AG10803 (cell line): ENCODE measurements at places on chromosomes 6 and 20.

- DNase-seq: no peak
These were observed 203.3 kb upstream of the PLCB4 start for GRCh38 chr20:8865636-8866035.

GRCh38 chr6:42259286-42259685 lies 41.6 kb upstream of the MRPS10 start:
- DNase-seq: no peak

DNA sequence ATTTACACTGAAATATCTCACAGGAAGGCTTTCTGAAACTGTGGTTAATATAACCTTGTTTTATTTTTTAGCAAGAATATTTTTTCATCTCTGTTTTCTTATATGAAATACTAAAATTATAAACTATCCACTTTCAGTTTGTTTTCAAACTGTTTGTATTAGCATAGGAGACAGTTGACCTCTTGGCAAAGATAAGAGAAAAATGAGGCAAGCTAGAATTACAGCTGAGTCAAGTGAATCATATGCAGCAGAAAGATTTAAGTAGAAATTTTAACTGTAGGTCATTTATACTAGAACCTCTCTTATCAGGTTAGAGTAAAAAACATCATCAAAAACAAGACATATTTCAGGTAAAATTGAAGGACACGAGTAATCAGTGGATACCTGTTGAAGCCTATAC lies 792.6 kb downstream of the PHF3 start:
- DNase-seq: no peak

- no peak for DNase-seq
These were observed 21.7 kb downstream of the CST7 start for GRCh38 chr20:24970754-24971153.

DNA sequence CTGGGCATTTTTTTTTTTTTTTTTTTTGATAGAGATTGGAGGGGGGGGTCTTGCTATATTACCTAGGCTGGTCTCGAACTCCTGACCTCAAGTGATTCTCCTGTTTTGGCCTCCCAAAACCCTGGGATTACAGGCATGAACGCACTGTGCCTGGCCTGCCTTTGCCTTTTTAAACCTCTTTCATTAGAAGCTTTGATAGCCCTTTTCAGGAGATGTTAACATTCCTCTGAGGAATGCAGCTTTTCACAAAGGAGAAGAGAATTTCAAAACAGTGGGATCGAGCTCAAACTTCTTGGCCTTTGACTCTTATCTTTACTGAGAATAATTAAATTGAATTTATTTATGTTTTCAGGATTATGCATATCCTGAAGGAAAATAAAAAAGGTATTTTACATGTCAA lies 31.3 kb downstream of the SLC26A8 start:
- no peak for DNase-seq

GRCh38 chr20:38855356-38855755 lies 49.9 kb downstream of the PPP1R16B start:
- DNase-seq: peak; percentile 75

GRCh38 chr20:56758706-56759105 lies 129.6 kb downstream of the TFAP2C start:
- DNase-seq: no peak

DNA sequence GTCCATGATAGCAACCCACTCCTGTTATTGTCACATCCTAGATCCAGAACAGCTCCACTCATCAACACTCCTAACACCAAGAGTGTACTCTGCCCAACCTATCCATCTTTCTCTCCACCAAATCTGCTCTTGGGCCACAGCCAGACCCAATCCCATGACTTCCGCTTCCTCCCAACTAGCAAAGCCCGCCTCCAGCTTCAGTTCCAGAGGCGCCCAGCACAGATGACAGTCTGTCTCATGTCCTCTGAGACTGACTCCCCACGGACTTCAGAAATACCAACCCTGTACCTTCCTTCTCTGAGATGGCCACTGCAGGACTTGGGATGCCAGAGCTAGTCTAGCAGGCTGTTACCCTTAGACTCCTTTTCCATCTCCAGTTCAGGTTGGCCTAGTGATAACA lies 48.6 kb downstream of the DTNBP1 start:
- no peak for DNase-seq

GRCh38 chr6:56357616-56358373 lies 110.4 kb upstream of the COL21A1 start:
- DNase-seq: peak; percentile 74

DNA sequence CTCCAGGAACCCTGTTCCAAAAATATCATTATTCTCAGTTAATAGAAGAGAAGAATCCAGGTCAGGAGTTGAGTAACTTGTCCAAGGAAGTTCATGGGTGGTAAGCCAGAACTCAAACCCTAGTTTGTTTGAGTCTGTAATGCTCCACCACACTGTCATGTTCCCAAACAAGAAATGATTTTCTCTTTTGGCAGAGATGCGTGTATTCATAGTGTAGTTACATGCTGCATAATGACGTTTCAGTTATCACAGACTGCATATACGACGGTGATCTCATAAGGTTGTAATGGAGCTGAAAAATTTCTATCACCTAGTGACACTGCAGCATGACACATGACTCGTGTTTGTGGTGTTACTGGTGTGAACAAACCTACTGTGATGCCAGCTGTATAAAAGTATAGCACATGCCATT lies 102.6 kb downstream of the TULP4 start:
- DNase-seq: peak; percentile 42

- no peak for DNase-seq
These were observed 211.3 kb downstream of the ARID1B start for GRCh38 chr6:156988276-156989158.

GRCh38 chr6:119985952-119986736 lies 636.6 kb upstream of the MAN1A1 start:
- no peak for DNase-seq

GRCh38 chr6:161216616-161217205 lies 57.1 kb downstream of the AGPAT4 start:
- no peak for DNase-seq

DNA sequence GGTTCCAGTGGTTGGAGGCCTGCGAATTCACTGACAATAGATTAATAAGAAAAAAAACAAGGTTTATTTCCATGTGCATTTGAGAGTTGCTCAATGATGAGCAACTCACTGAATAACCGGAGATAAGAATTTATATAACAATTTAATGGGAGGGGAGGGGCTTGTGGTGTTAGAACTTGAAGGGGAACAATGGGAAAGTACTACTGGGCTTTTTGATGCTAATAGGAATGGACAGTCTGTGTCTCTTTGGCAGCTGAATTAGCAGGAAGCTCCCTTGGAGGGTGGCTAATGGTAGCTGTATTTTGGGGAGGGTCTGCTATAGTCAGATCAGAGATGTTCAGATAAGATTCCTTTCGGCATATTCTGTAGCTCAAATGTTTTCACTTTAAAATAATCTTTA lies 62.4 kb upstream of the GMDS start:
- DNase-seq: no peak

- DNase-seq: no peak
These were observed 58.6 kb upstream of the SLC32A1 start for GRCh38 chr20:38665506-38666285.

DNA sequence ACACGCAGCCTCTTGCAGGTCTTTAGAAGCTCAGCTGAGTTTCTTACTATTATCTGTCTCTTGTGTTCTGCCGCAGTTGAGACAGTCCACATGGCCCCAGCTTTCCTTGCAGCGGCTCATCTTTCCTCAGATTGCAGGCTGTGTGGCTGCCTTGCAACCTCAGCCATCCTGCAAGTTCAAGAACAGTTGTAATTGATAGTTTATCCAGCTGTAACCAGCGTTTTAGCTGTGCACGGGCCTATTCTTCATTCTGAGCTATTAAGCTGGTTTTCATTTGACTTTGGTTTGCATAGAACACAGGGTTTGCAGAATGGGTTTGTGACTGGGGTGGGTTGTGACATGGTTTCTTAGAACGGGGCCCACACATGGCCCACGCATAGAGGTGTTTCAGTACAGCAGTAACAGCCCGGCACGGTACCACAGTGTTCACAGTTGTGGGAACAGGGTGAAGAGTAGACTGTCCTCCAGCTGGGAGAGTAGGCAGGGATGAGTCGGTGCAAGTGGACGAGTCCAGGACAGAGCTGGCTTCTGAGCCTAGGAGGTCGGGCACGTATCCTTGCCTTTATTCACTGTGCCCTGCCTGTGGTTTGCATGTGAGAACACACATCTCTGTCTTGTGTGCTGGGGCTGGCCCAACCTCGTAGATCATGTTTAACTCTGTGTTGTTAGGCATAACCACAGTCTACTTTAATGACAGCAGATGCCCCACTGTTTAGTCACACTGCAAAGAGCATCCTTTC lies 89.2 kb downstream of the RPP40 start:
- DNase-seq: peak; percentile 78

DNA sequence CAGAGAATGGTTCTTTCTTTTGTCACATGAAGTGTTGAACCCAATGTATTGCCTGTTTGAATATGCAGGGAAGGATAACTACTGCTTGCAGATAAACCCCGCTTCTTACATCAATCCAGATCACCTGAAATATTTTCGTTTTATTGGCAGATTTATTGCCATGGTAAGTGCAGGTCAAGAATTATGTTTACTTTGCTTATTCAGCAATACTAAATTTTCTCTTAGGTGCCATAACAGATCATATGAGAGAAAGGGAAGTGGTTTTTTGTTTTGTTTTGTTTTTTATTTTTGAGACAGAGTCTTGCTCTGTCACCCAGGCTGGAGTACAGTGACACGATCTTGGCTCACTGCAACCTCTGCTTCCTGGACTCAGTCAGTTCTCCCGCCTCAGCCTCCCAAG lies 36.6 kb upstream of the DYNLRB1 start:
- DNase-seq: no peak

- peak; percentile 82 for DNase-seq
These were observed 614 bp upstream of the TMEM242 start for GRCh38 chr6:157323966-157324300.

- DNase-seq: no peak
These were observed 29.5 kb upstream of the PKIB start for GRCh38 chr6:122580737-122581136.

DNA sequence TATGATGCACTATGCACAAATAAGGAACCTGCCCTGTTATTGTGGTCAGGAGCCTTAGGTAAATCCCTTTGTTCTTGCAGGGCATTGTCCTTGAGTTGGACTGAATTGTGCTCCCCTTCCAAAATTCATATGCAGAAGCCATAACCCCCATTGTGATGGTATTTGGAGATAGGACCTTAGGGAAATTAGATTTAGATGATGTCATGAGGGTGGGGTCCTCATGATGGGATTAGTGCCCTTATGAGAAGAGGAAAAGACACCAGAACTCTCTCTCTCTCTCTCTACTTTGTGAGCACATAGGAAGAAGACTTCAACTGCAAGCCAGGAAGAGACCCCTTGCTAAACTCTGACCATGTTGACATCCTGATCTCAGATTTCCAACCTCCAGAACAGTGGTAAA lies 268.0 kb downstream of the LRFN2 start:
- no peak for DNase-seq

GRCh38 chr20:34079818-34080217 lies 32.2 kb downstream of the EIF2S2 start:
- DNase-seq: no peak

DNA sequence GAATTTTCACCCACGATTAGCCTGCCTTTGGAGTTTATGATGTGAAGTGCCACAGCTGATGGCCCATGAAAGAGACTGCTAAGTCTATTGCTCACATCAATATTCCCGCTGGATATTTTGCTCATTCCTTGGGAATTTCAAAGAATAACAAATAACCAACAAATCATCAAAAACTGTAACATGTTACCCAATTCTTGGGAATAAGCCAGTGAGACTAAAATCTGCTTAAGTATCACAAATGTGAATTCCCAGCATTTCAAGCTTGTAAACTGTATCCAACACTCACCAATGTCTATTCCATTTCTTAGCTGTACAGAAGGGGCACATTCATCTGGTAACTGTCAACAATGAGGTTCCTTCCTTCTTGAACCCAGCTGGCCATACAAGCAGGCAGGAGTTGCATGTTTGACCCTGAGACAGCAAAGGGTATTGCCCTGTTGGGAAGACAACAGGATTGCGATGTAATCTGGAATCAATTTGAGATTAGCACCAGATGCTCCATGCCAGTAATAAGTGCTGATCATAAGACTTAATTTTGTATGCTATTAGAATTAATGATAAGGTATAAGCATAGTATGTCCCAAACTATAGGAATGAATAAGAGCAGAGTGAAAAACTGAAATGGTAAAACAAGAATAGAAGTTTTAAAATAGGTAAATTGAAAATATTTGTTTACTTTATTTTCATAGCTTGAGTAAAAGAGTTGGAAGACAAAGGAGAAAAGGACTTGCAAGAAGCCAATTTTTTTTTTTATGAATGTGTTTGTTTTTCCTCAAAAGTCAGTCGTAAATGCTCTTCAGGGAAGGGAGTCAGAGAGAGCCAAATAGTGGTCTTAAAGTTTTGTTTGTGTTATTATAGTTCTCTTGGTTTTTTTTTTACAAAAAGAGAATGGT lies 58.8 kb downstream of the RSPO3 start:
- DNase-seq: peak; percentile 96

- no peak for DNase-seq
These were observed 309.8 kb downstream of the HIVEP2 start for GRCh38 chr6:142635130-142635529.

DNA sequence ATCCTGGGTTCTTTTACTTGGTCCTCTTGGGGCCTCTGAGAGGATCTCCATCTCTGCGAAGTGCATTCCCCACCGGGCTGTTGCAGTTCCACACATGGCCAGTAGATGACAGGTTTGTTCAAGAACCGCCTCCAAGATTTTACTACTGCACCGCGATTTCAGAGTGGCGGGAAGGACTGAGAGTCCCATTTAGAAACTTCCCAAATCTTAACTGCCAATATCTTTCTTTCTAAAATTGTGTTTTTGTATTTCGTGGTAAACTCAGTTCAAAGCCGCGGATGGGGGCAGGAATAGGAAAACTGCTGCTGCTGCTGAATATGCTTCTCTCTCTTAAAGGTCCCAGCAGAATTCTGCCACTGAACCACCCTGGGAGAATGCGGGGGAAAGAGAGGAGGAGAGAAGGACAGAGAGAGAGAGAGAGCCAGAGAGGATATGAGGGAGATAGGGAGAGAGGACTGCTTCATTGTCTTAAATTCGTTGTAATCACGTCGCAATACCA lies 8.6 kb upstream of the BTNL2 start:
- peak; percentile 59 for DNase-seq
